Stimulated activated CD4-positive, alpha-beta T cell treated with anti-CD3 and anti-CD28 coated beads, Interleukin-1b, Interleukin-23, amount 100 ng/mL, for 4 hours (primary cell): ENCODE measurements at places on chromosomes 12 and 14.

DNA sequence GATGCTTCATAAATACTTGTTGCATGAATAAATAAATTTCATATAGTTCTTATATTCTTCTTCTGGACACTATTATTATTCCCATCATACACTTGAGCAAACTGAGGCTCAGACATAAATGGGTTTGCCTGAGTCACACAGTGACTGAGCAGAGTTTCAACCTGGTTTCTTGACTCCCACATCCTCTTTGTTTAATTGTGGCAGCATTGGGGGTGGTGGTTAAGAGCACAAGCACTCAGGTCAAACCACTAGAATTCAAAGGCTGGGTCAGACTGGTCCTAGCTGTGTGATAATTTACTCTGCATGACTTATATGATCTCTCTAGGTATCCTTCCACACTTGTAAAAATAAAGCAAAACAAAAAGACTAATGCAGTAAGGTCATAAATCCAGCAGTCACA is 274.9 kb upstream of the SRRM4 start:
- DNase-seq = no peak

DNA sequence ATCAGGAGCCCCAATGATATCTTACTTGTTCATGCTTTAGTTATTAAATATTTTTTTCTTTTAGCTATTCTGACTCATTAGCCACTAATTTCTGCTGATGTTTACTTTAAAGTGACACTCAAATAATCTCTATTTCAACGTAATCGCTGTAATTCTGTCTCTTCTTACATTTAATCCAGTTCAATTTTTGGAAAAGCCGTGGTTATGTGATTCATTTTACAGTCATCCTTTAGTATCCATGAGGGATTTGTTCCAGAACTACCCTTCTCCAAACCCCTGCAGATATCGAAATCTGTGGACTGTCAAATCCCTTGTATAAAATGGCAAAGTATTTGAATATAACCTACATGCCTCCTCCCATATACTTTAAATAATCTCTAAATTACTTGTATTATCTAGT is 1103.4 kb downstream of the LRFN5 start:
- no peak for DNase-seq

DNA sequence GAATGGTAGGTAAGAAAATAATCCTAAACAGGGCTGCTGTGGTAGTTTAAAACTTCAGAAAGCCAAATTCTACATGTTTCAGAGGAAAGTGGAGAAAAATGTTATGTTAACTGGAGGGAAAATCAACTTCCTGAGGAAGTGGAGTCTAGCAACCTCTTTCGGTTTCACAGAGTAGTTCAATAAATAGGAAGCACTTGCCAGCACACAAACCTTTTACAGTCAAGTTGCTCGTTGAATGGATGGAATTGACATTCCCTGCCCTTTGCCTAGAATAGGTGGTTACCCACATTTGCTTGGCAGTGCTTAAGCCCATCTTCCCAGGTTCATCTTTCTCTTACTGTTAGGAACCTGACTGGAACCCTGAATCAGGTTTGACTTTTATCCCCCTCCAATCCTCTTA is 15.9 kb downstream of the ANKRD13A start:
- no peak for DNase-seq

GRCh38 chr12:118237908-118238307 is 102.0 kb downstream of the PEBP1 start:
- DNase-seq = no peak

- DNase-seq = no peak
Observed at GRCh38 chr12:124764451-124764850, 99.2 kb downstream of the SCARB1 start.

DNA sequence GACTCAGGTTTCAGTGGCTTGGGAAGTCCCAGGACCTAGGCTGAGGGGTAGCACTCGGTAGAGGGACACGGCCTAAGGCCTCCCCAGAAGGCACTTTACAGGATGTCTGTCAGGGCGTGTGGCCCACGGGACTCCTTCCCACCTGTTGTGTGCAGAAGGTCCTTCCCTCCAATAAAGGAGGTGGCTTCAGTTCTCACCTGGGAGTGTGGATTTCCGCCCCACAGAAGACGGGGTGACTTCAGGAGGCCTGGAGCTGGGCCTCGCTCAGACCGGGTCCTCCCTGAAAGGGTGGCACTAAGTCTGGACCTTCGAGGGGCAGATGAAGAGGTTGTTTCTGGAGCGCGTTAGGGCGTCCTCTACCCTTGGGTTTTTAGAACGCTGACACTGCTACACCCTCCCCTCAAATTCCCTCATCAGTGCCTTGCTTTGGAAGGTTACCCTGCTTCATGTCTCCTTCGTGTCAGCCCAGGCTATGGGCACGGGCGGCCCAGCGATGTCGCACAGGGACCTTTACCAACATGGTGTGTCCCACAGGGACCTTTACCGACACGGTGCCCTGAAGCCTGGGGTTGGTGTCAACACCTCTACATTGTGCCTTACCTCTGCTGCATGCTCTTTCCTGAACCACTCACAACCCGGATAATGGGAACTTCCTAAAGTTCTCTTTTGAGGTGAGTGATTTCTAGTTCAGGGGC is 7.1 kb downstream of the SLC6A12 start:
- no peak for DNase-seq

- DNase-seq = no peak
Observed at GRCh38 chr14:104179126-104179525, 40.7 kb downstream of the KIF26A start.

GRCh38 chr12:90543374-90543773 is 411.6 kb downstream of the CCER1 start:
- DNase-seq = no peak

GRCh38 chr12:45354399-45354798 is 138.5 kb downstream of the ANO6 start:
- DNase-seq = no peak

DNA sequence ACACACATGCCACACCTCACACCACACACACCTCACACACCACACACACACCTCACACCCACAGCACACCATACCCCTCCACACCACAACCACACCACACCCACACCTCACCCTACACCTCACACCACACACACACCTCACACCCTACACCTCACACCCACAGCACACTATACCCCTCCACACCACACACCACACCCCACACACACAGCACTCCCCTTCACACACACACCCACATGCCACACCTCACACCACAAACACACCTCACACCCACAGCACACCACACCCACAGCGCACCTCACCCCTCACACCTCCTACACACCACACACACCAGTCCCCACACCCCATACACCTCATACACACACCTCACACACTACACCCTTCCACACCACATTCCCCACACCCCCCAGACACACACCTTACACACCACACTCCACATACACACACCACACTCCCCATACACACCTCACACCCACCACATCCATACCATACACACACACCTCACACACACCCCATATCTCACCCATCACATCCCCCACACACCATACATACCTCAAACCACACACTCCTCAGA is 80.0 kb downstream of the ACTN1 start:
- no peak for DNase-seq

- DNase-seq = no peak
Observed at GRCh38 chr12:464484-465267, 4.9 kb downstream of the B4GALNT3 start.

- peak; percentile 49 for DNase-seq
Observed at GRCh38 chr12:77010691-77011548, 54.4 kb downstream of the E2F7 start.

DNA sequence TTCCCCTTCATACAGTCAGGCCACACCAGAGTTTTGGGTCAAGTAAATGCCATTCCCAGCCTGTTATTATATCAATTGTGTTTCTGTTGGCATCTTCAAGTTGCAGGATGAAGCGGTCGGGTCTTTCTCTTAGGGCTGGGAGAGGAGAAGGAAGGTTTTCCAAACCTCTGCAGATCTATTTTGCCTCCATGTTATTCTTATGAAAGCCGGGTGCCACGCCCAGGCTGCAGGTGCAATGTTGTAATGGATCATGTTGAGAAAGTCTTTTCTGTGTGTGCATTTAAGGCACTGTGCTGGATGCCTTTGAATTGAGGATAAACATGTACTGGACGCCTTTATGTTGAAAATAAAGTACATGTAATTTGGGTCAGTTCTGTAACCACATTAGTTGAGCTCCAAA is 164.4 kb upstream of the HIF1A start:
- no peak for DNase-seq

DNA sequence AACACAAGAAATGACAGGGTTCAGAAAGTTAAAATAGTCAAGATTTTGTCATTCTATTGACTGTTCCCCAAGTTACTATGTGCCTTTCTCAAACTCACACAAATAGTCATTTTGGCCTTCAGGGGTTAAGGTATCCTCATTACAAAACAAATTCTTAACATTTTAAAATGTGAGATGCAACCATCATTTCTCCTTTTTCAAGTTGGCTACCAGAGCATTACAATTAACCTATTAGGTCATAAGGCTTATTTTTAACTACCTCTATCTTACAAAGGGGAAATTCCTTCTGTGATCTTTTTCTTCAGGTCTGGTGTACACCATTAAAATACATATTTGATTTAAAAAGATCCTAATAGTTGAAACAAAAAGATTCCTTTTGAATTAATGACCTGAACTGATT is 61.2 kb downstream of the SLC38A1 start:
- no peak for DNase-seq

DNA sequence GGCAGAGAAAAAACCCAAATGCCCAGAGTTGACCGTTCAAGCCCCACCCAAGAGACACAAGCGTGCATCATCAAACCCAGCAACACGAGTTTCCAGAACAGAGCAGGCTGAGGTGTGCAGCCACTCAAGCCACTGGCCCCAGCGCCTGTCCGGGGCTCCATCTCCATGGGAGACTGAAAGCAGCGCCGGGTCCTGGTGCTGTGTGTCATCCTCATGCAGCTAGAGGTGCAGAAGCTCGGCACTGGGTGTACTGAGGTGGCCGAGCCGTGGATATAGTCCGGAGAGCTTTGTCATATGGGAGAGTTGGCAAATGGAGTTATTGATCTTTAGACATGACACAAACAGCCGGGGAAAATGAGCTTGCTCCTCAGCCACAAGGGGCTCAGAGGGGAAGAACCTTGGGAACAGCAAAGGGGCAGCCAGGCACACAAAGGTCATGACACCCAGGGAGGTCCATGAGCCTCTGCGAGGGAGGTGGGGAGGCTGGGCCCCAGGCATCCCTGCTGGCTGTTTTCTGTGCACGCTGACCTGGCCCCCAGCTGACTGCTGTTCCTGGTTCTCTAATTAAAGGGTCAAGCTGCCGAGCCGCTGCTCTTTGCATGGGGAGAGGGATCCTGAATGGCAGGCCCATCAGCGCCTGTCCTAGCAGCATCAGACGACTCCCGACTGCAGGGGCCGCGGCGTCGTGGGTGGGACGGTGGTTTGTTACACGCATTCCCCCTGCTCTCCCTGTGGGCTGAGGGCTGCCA is 145.4 kb upstream of the SFSWAP start:
- DNase-seq = no peak

- DNase-seq = no peak
Observed at GRCh38 chr14:99621948-99622347, 17.9 kb upstream of the CCDC85C start.

DNA sequence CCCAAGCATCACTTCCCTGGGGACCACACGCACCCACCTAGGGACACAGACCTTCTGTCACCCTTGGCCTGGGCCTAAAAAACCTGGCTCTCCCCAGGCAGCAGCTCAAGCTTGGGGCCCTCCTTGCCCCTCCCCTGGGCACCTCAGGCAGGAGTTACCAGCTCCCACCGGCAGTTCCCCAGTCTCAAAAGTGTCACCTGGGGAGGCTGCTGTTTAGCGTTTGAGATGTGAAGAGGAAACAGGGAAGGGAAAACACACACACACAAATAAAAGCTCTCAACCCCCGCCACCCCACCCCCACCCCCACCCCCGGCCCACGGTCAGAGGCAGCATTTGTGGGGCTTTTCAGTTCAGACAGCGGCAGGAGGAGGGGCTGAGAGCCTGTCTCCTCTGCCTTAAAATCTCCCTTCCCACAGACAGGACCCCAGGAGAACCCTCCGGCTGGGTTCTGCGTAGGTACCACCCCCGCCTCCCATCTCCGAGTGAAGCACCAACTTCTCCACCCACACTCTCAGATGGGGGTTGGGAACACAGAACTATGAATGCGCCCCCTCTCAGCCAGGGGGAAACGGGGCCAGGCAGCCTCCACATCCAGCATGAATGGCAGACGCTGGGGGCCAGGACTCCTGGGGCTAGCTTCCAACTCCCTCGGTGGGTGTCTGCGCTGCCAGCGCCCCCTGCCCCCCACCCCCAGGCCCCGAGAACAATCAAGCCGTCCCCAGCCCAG is 3.0 kb downstream of the NCOR2 start:
- DNase-seq = no peak

DNA sequence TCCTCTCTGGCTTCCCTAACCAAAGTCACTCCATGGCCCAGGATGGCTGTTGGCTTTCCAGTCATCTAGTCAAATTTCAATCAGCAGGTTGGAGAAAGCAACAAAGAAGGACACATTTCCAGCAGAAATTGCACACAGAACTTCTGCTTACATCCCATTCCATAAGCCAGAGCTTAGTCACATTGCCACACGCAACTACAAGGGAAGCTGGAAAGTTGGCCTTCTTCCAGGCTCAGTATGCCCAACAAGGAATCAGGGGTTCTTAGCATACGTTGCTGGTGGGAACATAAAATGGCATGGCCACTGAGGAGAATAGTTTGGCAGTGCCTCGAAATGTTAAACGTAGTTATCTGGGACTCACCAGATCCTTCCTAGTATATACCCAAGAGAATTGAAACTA is 9.3 kb upstream of the APPL2 start:
- DNase-seq = no peak
